ENCODE measurements at places on chromosomes 6 and 20. TPM values are rescaled to one million over a fixed set of nuclear protein-coding genes. Genes with fewer than 3 reads are reported as not detected.

The ATG5 gene
- 18.0 TPM for total RNA-seq

The CCM2L gene
- total RNA-seq = 8.1 TPM

The TGIF2 gene
- total RNA-seq = 8.9 TPM

The FUT9 gene
- not detected for total RNA-seq

The LY6G6C gene
- 1.3 TPM for total RNA-seq

The CDSN gene
- not detected for total RNA-seq

The OPRL1 gene
- total RNA-seq = 0.75 TPM
